Activated CD4-positive, alpha-beta T cell treated with anti-CD3 and anti-CD28 coated beads for 36 hours (primary cell): ENCODE measurements at places on chromosomes 2 and 18. TPM values are rescaled to one million over a fixed set of nuclear protein-coding genes. Genes with fewer than 3 reads are reported as not detected.

The CRYGD gene
- total RNA-seq = not detected

The BOLL gene
- total RNA-seq = not detected

The CYP1B1 gene
- total RNA-seq = 6.3 TPM

The HAUS1 gene
- total RNA-seq = 79.9 TPM

The NR4A2 gene
- 19.1 TPM for total RNA-seq

The ACMSD gene
- not detected for total RNA-seq

The SPP2 gene
- not detected for total RNA-seq

The SPR gene
- total RNA-seq = 7.3 TPM

The IL1RL1 gene
- 0.26 TPM for total RNA-seq

The TWIST2 gene
- total RNA-seq = not detected

The CRYBA2 gene
- total RNA-seq = not detected

The MOCOS gene
- total RNA-seq = 0.07 TPM

The ATOH8 gene
- total RNA-seq = not detected

The AFF3 gene
- total RNA-seq = 5.6 TPM

The CNTNAP5 gene
- total RNA-seq = not detected

The PTRHD1 gene
- 26.5 TPM for total RNA-seq

The RAPH1 gene
- total RNA-seq = 8.5 TPM

The TCF7L1 gene
- not detected for total RNA-seq

The SP5 gene
- not detected for total RNA-seq

The DTNA gene
- total RNA-seq = 0.53 TPM

The SALL3 gene
- not detected for total RNA-seq

The GTF2A1L gene
- not detected for total RNA-seq
